ENCODE measurements at places on chromosomes 5 and 9.

DNA sequence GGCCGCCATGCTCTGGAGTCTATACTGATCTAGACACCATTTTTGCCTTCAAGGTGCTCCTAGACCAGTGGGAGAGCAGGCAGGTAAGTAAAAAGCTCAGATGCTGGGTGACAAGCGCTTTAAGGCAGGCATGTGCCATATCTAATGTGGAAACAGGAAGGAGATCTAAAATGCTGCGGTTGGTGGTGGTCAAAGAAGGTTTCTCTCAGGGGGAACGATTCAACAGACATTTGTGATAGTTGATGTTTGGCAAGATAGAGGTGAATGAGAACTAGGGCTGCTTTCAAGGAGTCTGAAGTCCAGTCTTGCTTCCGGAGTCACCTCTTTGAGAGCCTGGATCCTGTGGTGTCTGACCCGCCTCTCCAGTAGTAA is 146.2 kb upstream of the KLF4 start:
- peaks cover 41% of the 10 kb centered on the region for H3K4me1 ChIP-seq
- H3K4me3 ChIP-seq: peak overlapping the region; percentile 89
- no peaks in the 10 kb centered on the region for H3K36me3 ChIP-seq
- H3K27me3 ChIP-seq: no peaks in the 10 kb centered on the region

GRCh38 chr5:108634010-108634616 is 113.6 kb upstream of the FER start:
- no peak overlapping the region for H3K27ac ChIP-seq
- H3K4me3 ChIP-seq: no peak overlapping the region
- H3K4me1 ChIP-seq: no peaks in the 10 kb centered on the region
- no peak for DNase-seq
- no peaks in the 10 kb centered on the region for H3K36me3 ChIP-seq
- H3K27me3 ChIP-seq: no peaks in the 10 kb centered on the region

DNA sequence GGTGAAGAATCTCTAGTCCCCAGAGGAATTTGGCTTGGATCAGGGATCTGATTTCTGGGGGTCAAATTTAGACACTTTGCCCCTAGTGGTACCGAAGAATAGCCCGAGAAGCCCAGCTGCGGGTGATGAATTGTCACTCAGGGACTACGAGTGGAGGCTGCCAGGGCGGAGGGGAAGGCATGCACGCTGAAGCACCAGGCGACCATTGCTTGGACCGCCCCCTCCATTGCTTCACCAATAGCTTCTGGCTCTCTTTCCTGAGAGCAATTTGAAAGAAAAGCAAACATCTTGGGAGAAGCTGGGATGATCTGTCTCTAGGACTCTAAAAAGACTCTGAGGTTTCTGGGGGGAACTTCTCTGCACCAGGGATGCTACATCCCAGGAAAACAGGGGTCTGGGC is 137.6 kb downstream of the CRB2 start:
- no peak for DNase-seq
- no peaks in the 10 kb centered on the region for H3K4me1 ChIP-seq
- no peaks in the 10 kb centered on the region for H3K36me3 ChIP-seq
- no peaks in the 10 kb centered on the region for H3K27me3 ChIP-seq

GRCh38 chr9:88971131-88971960 is 19.9 kb upstream of the S1PR3 start:
- no peaks in the 10 kb centered on the region for H3K4me1 ChIP-seq
- H3K27ac ChIP-seq: no peak overlapping the region
- no peaks in the 10 kb centered on the region for H3K27me3 ChIP-seq
- no peaks in the 10 kb centered on the region for H3K36me3 ChIP-seq
- no peak for DNase-seq
- no peak overlapping the region for H3K4me3 ChIP-seq

DNA sequence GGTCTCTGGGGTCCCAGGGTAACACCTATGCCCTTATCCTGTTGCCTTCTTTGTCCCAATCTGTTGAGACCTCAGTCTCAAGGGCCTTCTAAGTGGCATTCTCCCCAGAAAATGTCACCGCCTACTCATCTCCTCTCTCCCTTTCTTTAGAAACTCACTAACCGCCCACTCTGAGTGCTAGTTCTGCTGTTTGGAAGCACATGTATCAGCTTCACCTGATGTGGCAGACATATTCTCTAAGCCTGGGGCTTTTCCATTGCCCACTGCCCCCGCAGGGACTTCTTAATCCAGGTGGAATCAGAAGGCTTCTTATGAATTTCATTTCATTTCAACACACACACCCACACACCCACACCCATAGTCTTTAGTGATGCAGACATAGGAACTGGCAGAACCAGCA is 165.1 kb downstream of the ASTN2 start:
- no peaks in the 10 kb centered on the region for H3K4me1 ChIP-seq
- no peak for DNase-seq
- no peak overlapping the region for H3K4me3 ChIP-seq

DNA sequence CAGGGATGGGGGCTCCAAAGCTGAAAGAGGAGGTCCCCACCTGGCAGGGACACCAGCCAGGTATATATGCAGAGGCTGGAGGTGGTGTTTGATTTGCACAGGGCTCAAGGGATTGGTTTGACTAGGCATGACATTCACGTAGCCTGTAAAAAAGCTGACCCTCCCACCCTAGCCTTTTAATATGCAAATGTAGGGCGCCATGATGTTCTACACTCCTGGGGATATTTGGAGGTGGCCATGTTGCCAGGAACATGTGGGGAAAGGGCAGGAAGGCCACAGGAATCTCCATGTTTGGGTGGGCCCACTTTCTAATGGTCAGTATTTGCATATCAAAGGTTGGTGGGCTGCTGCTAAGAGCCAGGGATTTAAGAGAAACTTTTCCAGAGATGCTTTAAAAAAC is 12.0 kb upstream of the THG1L start:
- H3K27me3 ChIP-seq: no peaks in the 10 kb centered on the region
- H3K27ac ChIP-seq: no peak overlapping the region
- peaks cover 6% of the 10 kb centered on the region for H3K36me3 ChIP-seq

DNA sequence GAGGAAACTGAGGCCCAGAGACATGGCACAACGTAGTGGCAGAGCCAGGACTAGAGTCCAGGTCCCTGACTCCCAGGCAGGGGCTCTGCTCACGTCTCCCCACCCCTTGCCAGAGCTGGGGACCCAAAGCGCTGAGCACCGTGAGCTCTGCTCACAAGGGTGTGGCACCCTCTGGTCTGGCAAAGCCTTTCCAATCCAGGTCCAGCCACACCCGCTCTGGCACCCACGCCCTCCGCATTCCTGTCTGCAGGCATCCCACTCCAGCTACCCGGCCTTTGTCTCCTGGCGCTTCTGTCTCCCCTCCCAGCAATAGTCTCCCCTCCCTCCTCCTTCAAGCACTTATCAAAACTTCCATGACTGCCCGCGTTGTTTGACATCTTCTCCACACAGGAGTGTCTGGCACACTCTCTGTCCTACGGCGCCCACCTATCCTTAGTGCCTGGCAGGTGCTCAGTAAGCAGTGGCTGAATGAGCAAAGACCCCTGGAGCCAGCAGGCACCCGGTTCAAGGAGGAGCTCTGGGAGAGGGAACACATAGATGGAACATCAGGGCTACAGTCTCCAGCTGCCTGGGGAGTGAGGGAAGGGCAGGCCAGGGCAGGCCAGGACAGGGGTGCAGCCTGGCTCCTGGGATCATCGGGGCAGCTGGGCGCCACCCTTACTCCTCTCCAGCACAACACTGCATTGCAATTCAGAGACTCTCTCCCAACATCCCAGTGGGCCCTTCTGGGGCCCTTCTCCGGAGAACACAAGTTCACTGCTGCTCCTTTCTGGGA is 12.0 kb downstream of the HIGD2A start:
- no peaks in the 10 kb centered on the region for H3K36me3 ChIP-seq
- H3K4me1 ChIP-seq: no peaks in the 10 kb centered on the region
- no peak overlapping the region for H3K27ac ChIP-seq
- no peak for DNase-seq
- H3K27me3 ChIP-seq: no peaks in the 10 kb centered on the region

DNA sequence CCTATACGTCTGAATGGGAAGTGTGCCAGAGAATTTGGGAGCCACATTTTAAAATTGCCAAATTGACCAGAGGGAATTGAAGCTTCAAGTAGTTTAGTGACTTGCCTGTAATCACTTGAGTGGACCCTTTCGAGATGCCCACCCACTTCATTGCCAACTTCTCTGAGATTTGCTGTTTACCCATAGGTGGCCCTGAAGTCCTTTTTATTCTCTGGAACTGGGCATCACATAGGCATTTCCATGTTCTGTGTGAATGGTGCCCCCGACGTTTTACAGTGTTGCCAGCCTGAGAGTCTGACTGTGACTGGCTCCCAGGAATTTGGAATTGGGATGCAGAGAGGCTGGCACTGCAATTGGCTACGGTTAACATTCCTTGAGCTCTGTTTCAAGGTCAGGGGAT is 158.6 kb downstream of the SEMA6A start:
- H3K4me1 ChIP-seq: no peaks in the 10 kb centered on the region
- peaks cover 26% of the 10 kb centered on the region for H3K36me3 ChIP-seq
- H3K27ac ChIP-seq: no peak overlapping the region
- no peak overlapping the region for H3K4me3 ChIP-seq

DNA sequence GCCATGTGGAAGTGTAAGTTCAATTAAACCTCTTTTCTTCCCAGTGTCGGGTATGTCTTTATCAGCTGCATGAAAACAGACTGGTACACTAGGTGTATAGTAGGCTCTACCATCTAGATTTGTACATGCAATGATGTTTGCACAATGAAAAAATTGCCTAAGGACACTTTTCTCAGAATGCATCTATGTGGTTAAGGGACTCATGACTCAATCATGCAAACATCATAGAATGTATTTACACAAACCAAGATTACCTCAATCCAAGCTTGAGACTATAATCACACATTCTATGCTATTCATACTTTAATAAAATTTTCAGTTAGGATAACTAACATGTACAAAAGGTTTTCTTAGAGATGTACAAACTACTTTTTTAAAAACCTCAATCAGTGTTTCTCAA is 1164.5 kb downstream of the CDH12 start:
- no peaks in the 10 kb centered on the region for H3K27me3 ChIP-seq
- no peaks in the 10 kb centered on the region for H3K4me1 ChIP-seq
- H3K27ac ChIP-seq: no peak overlapping the region
- H3K4me3 ChIP-seq: no peak overlapping the region

GRCh38 chr5:3220638-3221288 is 374.9 kb upstream of the IRX1 start:
- no peak overlapping the region for H3K27ac ChIP-seq
- no peaks in the 10 kb centered on the region for H3K4me1 ChIP-seq
- no peaks in the 10 kb centered on the region for H3K36me3 ChIP-seq
- no peak overlapping the region for H3K4me3 ChIP-seq

DNA sequence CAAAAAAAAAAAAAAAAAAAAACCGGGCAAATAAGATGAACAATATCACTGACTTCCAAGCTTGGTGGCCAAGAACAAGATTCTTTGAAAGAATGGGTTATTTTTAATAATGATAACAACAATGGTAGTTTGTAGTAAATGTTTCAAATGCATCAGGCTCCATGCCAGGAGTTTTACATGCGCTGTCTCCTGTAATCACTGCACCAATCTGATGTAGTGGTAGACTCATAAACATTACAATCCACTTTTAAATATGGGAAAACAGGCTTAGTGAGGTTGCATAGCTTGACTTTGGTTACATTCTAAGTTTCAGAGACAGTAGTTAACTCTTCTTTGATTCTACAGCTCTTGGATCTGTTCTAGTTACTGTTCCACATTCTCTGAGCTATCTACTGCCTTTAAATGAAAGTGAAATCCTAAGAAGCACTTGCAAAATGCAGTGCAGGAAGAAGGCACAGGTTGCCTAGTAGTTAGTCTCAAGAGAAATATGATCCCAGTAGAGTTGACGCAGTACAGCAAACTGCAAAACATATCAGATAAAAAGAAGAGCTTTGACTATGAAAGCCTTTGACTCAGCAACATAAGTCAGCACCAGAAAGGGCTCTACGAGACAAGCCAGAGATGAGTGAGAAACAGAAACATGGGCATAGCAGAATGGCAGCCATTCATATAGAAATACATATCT is 62.1 kb downstream of the PDE4D start:
- no peaks in the 10 kb centered on the region for H3K27me3 ChIP-seq
- H3K4me3 ChIP-seq: no peak overlapping the region
- no peaks in the 10 kb centered on the region for H3K4me1 ChIP-seq

DNA sequence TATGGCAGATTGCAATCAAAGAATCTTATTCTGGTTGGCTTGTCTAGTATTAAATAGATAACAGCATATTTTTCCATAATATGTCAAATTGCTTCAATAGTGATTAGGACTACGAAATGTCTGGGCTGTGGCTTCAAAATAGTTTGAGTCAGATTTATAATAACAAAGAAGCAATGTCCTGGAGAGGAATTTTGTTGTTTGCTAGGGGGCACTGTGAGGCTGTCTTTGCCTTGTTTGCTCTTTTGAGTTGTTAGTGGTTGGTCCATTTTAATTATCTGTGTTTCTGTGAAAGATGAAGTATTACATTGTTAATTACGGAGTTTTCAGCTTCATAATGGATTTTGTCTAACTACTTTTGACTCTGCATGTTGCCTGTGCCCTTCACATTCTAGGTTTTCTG is 713.6 kb downstream of the TLE4 start:
- no peak overlapping the region for H3K27ac ChIP-seq
- no peaks in the 10 kb centered on the region for H3K27me3 ChIP-seq
- H3K36me3 ChIP-seq: peaks cover 18% of the 10 kb centered on the region
- no peak overlapping the region for H3K4me3 ChIP-seq
- no peaks in the 10 kb centered on the region for H3K4me1 ChIP-seq

- DNase-seq: no peak
- no peak overlapping the region for H3K27ac ChIP-seq
These were observed 1223.3 kb downstream of the MAT2B start for GRCh38 chr5:164728733-164729132.

GRCh38 chr5:176355400-176356178 is 6.0 kb downstream of the KIAA1191 start:
- H3K36me3 ChIP-seq: peaks cover 26% of the 10 kb centered on the region
- H3K4me1 ChIP-seq: peaks cover 26% of the 10 kb centered on the region
- H3K27me3 ChIP-seq: no peaks in the 10 kb centered on the region
- no peak overlapping the region for H3K4me3 ChIP-seq
- DNase-seq: no peak

DNA sequence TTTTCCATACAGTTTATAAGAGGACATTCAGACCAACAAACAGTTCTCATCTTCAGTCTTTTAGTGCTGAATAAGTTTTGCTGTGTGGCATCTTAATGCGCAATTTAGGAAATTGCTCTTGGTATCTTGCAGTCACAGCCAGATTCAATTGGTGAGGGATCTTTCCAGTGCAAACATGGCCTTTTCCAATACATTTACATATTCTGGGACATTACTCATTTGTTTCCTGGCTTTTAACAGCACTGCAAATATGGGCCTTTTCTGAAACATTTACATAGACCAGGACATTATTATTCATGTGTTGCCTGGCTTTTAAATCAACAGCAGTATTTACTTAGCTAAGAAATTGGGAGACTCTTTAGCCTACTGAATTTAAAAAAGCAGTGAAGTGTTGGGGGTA is 22.7 kb downstream of the ANKRD33B start:
- H3K36me3 ChIP-seq: peaks cover 24% of the 10 kb centered on the region
- no peak for DNase-seq
- no peak overlapping the region for H3K4me3 ChIP-seq
- no peak overlapping the region for H3K27ac ChIP-seq
- H3K27me3 ChIP-seq: no peaks in the 10 kb centered on the region
